ENCODE measurements at places on chromosomes 5 and 9. TPM values are rescaled to one million over a fixed set of nuclear protein-coding genes. Genes with fewer than 3 reads are reported as not detected.

Gene FAM163B
- total RNA-seq: not detected

DNA sequence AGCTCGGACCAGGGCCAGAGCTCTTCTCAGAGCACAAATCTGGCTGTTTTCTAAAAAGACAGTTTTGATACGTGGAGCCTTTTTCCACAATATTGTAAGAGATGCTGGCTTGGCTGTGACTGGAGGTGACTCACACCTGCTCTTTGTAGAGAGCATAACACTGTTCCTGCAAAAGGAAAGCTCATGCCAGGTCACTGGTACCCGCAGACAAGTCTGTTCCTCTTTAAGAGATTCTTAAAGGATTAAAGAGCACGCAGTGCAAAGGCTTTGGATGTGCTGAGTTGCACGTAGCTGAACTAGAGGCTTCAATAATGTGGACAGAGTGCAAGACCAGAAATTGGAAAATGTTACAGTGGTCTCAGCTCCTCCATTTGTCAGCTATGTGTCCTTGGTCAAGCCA, 19.0 kb downstream of the ACTL7B start:
- no peaks in the 10 kb centered on the region for H3K27me3 ChIP-seq
- no peaks in the 10 kb centered on the region for H3K36me3 ChIP-seq
- H3K4me3 ChIP-seq: no peak overlapping the region
- H3K27ac ChIP-seq: peak overlapping the region; percentile 91
- peak; percentile 90 for DNase-seq

- H3K27ac ChIP-seq: no peak overlapping the region
- H3K27me3 ChIP-seq: no peaks in the 10 kb centered on the region
- DNase-seq: no peak
- H3K36me3 ChIP-seq: no peaks in the 10 kb centered on the region
- no peak overlapping the region for H3K4me3 ChIP-seq
Measured at GRCh38 chr9:34884747-34885189, 73.3 kb upstream of the PHF24 start.

GRCh38 chr5:95533761-95534160, 21.0 kb downstream of the SKIC3 start:
- peaks cover 7% of the 10 kb centered on the region for H3K36me3 ChIP-seq
- DNase-seq: no peak
- H3K4me3 ChIP-seq: no peak overlapping the region
- no peaks in the 10 kb centered on the region for H3K4me1 ChIP-seq
- H3K27ac ChIP-seq: no peak overlapping the region

Gene CAVIN4
- total RNA-seq: 0.95 TPM

DNA sequence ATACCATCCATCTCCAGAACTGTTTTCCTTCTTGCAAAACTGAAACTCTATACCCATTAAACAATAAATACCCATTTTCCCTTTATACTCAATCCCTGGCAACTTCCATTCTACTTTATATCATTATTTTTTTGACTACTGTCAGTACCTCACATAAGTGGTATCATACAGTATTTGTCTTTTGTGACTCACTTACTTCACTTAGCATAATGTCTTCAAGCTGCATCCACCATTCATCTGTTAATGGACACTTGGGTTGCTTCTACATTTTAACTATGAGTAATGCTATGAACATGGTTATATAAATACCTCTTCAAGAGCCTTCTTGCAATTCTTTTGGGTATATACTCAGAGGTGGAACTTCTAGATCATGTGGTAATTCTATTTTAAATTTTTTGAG, 11.6 kb upstream of the TYRP1 start:
- peak; percentile 62 for DNase-seq
- H3K27me3 ChIP-seq: no peaks in the 10 kb centered on the region
- no peaks in the 10 kb centered on the region for H3K36me3 ChIP-seq
- H3K4me3 ChIP-seq: no peak overlapping the region
